Sciatic nerve (tissue), 2 donors: ENCODE measurements at places on chromosomes 13 and 19. TPM values are rescaled to one million over a fixed set of nuclear protein-coding genes. Genes with fewer than 3 reads are reported as not detected.

Gene SPIB
- 2.9 TPM for total RNA-seq

Gene PSG3
- not detected for total RNA-seq

Gene THSD8
- total RNA-seq = 2.4 TPM

Gene ZNF730
- 1.8 TPM for total RNA-seq

Gene EPSTI1
- 7.8 TPM for total RNA-seq

Gene ZNF132
- total RNA-seq = 6.1 TPM

Gene CYP2F1
- not detected for total RNA-seq
